ENCODE measurements at places on chromosomes 16 and 17. TPM values are rescaled to one million over a fixed set of nuclear protein-coding genes. Genes with fewer than 3 reads are reported as not detected.
A peak's percentile ranks its signal among the peaks of the same experiment; 100 is the strongest.

DNA sequence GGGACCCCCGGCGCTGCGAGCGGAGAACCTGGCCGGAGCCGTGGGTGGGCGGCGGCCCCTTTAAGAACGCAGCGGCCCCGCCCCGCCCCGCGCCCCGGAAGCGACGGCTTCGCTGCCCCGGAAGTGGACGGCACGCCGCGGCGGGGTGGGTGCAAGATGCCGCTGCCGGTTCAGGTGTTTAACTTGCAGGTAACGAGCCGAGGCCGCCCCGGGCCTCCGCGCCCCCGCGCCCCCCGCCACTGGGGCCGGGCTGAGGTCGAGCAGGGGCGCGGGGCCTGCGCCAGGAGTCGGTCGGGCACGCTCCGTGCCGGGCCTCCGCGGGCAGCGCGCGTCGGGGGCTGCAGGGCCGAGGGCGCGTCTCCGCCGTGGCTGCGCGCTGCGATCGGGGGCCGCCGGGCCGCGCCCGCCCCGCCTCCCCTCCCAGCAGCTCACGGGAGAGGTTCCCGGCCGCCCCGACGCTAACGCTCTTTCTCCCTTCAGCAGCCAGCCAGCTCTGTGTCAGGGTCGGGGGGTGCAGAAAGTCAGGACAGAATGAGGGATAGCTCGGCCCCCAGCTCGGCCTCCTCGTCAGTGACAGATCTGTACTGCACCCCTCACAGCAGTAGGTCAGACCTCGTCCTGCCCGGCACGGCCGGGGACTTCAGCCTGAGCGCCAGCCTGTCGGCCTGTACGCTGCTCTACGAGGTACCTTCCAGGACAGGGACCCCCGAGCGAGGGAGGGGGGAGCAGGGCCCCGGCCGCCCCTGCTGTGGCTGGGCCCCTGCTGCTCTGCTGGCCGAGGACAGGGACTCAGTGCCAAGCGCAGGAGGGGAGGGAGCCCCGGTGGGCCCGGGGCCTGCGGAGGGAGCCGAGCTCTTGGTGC is at the start of the genes GPS1 and RFNG:
Gene GPS1 (plus strand): TSS at position 123 of the 862 bp plus-strand sequence. CDS start 34 bp downstream, at position 157.
Gene RFNG (minus strand): TSS at position 36 of the 862 bp plus-strand sequence. CDS start 45 bp downstream, outside the sequence.
- H3K27me3 ChIP-seq, result no peaks in the 10 kb centered on the region
- H3K4me1 ChIP-seq, result peaks cover 12% of the 10 kb centered on the region
- DNase-seq, result peak; percentile 87
- peak within 1 kb of the TSS; percentile 71 for H3K27ac ChIP-seq

- H3K27me3 ChIP-seq, result no peaks in the 10 kb centered on the region
- no peaks in the 10 kb centered on the region for H3K36me3 ChIP-seq
- peak overlapping the region; percentile 42 for H3K27ac ChIP-seq
- H3K4me3 ChIP-seq, result no peak overlapping the region
- no peak for DNase-seq
- H3K4me1 ChIP-seq, result peaks cover 30% of the 10 kb centered on the region
Measured at GRCh38 chr16:19715566-19715965, 2.5 kb downstream of the KNOP1 start.

DNA sequence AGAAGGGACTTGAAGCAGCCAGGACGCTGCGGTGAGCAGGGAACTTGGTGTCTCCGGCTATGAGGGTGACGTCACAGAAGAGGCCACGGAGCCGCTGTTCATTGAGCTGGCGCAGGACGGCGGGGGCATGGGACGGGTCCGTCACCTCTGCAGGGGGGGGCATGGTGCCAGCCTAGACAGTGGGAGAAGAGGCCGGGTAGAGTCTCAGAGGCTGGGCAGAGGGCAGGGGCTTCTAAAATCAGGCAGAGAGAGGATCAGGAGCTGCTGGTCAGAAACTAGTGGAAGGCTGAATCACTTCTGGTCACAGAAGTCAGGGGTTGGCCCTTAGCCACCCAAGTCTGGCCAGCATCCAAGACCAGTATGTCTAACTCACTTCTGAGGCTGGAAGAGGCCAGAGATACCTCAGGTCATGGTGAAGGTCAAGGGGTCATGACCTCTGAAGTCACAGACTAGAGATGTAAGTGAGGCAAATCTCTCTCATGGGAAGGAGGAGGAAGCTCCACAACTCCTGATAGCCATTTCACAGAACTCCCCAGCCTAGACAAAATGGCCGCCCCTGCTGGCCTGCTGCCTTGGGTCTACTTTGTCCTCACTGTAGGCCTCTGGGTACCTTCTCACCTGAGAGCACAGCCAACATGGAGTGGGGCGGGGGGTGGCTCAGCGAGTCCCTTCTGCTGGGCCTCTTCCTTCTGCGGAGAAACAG is 12.6 kb downstream of the ZBTB4 start:
- peak; percentile 45 for DNase-seq
- H3K27ac ChIP-seq, result peak overlapping the region; percentile 44
- no peaks in the 10 kb centered on the region for H3K27me3 ChIP-seq
- H3K36me3 ChIP-seq, result no peaks in the 10 kb centered on the region
- peaks cover 15% of the 10 kb centered on the region for H3K4me1 ChIP-seq

DNA sequence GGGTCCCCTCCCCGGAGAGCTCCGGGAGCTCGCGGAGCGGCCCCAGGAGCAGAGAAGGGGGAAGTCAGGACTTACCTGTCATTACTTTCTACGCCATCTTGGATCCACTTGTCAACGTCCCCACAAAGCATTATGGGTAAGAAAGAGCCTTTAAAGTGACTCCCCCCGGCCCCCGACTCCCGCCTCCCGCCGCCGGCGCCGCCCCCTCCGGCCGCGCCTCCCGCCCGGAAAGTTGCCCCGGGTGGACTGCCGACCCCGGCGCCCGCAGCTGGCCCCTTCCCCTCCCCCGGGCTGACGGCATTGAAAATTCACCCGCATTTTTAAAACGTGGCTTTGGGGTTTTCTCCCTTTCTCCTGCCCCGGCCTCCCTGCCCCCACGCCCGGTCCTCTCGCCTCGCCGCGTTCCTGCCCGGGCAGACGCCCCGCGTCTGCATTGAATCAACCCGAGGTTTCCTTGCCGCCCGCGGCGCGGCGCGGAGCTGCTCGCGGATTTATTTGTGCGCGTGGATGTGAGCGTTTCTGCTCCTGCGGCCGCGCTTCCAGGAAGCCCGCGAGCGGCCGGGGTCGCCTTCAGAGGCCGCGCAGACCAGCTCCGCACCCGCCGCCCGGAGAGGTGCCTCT is at the start of gene HELZ:
Gene HELZ (minus strand): TSS at position 124 of the 621 bp plus-strand sequence. CDS start 26,392 bp downstream, outside the sequence.
- peak within 1 kb of the TSS; percentile 100 for H3K4me3 ChIP-seq
- H3K4me1 ChIP-seq, result peaks cover 33% of the 10 kb centered on the region
- no peaks in the 10 kb centered on the region for H3K36me3 ChIP-seq
- peak within 1 kb of the TSS; percentile 94 for H3K27ac ChIP-seq
- no peaks in the 10 kb centered on the region for H3K27me3 ChIP-seq

DNA sequence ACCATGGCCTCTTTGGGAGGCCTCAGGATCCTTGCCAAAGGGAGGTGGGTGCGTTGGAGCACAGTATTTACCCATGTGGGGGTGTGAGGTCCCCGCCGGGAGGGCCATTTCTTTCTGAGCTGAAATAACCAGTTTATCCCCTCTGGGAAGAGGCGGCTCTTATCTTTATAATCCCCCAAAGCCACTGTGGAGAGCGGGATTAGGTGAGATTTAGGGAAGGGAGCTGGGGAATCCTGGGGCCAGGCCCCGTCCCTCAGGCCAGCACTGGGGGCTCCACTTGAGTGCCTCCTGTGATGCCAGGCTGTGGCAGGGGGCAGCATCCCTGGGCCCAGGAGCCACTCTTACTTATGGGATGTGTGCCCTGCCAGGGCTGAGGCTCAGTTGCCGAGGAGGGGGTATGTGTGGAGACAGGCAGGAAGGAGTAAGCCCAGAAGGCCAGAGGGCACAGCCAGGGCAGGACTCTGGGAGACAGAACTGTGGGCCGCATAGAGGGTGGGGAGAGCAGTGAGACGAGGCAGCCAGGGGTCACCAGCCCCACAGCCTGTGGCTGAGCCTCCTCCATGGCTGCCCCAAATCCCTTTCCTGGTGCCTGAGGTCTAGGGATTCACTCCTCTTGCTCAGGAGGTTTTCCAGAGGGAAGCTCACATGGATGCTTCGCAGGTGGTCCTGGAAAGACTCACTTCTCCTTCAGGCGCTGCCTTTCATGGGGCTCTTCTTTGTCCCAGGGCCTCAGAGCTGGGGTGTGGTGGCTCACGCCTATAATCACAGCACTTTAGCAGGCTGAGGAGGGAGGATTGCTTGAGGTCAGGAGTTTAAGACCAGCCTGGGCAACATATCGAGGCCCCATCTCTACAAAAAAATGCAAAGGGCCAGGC is 25.0 kb downstream of the TMEM94 start:
- no peak overlapping the region for H3K4me3 ChIP-seq
- H3K27me3 ChIP-seq, result no peaks in the 10 kb centered on the region
- peaks cover 13% of the 10 kb centered on the region for H3K4me1 ChIP-seq
- H3K27ac ChIP-seq, result no peak overlapping the region
- H3K36me3 ChIP-seq, result no peaks in the 10 kb centered on the region
- no peak for DNase-seq

- H3K4me1 ChIP-seq, result peaks cover 26% of the 10 kb centered on the region
- peak; percentile 69 for DNase-seq
- no peaks in the 10 kb centered on the region for H3K36me3 ChIP-seq
- H3K4me3 ChIP-seq, result peak overlapping the region; percentile 65
- no peaks in the 10 kb centered on the region for H3K27me3 ChIP-seq
Measured at GRCh38 chr17:50547736-50548083, 736 bp downstream of the SPATA20 start.

GRCh38 chr16:46733319-46733830 is 14.8 kb downstream of the MYLK3 start:
- H3K36me3 ChIP-seq, result no peaks in the 10 kb centered on the region
- no peak overlapping the region for H3K27ac ChIP-seq
- DNase-seq, result no peak
- H3K27me3 ChIP-seq, result no peaks in the 10 kb centered on the region

DNA sequence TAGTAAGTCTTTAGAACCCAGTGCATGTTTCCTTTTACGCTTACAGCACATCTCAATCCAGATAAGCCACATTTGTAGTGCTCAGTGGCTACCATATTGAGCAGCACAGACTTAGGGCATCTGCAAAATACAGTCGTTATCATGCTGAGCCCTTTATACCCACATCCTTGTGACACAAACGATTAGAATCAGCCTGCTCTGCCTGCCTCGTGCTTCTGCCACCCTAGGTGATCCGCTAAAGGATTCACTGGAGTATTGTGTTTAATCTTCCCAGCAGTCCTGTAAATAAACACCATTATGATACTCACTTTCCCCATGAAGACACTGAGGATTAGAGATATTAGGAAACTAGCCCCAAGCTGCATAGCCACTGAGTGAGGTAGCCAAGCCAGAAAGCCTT is 51.3 kb upstream of the FA2H start:
- no peaks in the 10 kb centered on the region for H3K4me1 ChIP-seq
- H3K4me3 ChIP-seq, result no peak overlapping the region
- DNase-seq, result no peak
- no peaks in the 10 kb centered on the region for H3K27me3 ChIP-seq

DNA sequence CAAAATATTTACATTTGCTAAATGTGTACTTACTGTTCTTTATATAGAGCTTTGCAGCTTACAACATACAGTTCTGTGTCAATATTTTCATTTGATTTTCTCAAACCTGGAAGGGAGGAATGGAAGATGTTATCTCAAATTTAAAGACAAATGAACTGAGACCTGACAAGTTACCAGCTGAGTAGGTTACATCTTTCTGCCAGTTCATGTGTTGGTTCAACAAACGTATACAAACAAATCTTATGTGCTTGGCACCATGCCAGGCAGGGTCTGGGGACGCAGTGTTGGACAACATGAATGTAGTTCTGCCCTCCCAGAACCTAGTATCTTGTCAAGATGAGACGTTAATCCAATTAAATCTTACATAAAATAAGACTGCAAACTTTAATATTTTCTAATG is 507.5 kb upstream of the HSBP1 start:
- DNase-seq, result no peak
- H3K4me3 ChIP-seq, result no peak overlapping the region
- no peaks in the 10 kb centered on the region for H3K36me3 ChIP-seq
- H3K27me3 ChIP-seq, result no peaks in the 10 kb centered on the region

DNA sequence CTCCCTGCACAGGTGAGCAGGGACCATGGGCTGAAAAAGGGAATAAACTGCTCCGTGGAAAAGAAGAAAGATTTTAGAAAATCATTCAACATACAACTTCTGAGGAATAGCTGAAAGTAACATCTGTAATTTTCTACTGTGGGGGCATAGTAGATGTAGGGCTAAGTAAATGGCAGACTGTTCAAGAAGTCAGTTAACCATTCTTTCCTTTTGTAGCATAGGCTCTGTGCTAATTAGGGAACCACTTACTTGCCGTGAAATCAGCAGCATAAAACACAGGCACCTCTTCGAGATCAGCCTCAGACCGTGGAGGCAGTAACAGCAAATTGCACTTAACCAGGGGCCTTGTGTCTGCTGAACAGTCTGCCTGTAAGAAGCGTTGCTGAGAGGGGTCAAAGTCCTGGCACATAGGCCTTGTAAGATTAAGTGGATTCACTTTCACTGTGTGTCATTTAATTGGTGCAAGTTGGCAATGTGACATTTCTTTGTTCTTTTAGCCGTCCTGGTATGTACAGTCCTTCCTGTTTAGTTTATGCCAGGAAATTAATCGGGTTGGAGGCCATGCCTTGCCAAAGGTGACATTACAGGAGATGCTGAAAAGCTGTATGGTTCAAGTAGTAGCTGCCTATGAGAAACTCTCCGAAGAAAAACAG is 10.4 kb downstream of the COG1 start:
- peaks cover 20% of the 10 kb centered on the region for H3K4me1 ChIP-seq
- peaks cover 66% of the 10 kb centered on the region for H3K36me3 ChIP-seq

DNA sequence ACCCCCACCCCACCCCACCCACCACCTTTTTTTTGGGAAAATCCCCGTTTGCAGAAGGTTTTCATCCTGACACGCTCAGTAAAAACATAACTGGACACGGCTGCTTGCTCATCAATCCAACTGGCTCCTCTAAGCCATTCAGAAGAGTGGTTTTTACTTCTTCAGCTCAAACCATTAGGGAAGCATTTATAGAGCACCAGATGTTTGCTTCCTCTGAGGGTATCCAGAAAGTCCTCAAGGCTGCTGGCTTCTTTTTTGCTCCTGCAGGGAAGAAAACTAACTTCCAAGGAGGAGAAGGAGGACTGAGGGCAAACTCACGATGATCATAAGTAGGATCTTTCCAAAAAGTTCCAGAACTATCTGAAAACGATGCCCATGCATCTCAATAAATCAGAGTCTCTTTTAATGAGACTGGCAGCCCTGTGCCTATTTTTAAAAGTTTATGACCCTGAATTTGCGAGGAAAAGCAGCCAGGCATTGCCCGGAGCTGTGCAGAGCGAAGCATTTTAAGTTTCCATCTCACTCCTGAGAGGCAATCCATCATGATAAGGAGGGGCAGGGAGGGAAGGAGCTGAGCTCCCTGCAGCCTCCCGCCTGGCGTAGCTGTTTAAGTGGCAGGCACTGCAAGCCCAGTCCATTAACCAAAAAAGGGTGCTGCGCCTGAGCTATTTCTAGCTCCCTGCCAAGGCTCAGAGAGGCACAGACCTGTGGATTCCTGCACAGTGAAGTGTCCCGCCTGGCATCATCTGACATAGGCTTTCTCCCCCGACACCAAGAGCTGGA is 146.3 kb upstream of the FOXF1 start:
- peak; percentile 29 for DNase-seq
- peaks cover 10% of the 10 kb centered on the region for H3K4me1 ChIP-seq
- no peak overlapping the region for H3K4me3 ChIP-seq

TCAP gene
- 1.9 TPM for total RNA-seq

HS3ST3A1 gene
- 0.41 TPM for total RNA-seq

TTLL6 gene
- total RNA-seq, result 24.9 TPM

IRF8 gene
- 20.7 TPM for total RNA-seq

PIGS gene
- total RNA-seq, result 182 TPM

TP53TG3E gene
- not detected for total RNA-seq

ZNF287 gene
- total RNA-seq, result 2.5 TPM

CCL3 gene
- total RNA-seq, result 1.1 TPM

Measured in transverse colon (tissue), 4 donors.